ENCODE measurements at places on chromosomes 1 and 21.

GRCh38 chr1:183635099-183635605 lies 431 bp downstream of the ARPC5 start:
- DNase-seq = peak; percentile 51

DNA sequence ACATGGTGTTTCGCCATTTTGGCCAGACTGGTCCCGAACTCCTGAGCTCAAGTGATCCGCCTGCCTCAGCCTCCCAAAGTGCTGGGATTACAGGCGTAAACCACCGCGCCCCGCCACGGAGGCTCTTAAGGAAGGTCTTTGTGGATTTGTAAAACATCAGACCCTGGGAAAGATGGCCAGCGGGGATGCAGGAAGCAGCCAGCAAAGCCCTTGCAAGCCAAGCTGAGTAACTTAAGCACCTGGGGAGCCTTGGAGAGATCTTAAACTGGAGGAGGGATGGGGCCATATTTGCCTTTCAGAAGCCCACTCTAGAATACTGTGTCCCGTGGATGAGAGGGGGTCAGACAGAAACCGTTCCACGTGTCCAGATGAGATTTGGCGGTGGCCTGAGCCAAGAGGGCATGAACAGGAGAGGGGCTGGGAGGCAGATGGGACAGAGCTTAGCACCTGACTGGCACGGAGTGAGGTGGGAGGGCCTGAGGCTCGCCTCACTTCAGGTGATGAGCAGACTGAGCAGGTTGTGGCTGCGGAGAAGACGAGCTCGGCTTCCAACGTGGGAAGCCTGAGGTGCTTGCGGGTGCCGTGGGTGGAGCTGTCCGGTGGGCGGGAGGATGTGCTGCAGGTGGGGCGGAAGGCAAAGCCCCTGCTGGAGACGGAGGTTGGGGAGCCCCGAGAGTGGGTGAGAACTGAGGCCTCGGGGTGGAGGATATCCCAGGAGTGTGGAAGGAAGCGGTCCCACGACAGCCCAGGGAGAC lies 11.7 kb downstream of the C1orf216 start:
- no peak for DNase-seq

GRCh38 chr1:109812691-109813393 lies 49.1 kb upstream of the EPS8L3 start:
- no peak for DNase-seq

DNA sequence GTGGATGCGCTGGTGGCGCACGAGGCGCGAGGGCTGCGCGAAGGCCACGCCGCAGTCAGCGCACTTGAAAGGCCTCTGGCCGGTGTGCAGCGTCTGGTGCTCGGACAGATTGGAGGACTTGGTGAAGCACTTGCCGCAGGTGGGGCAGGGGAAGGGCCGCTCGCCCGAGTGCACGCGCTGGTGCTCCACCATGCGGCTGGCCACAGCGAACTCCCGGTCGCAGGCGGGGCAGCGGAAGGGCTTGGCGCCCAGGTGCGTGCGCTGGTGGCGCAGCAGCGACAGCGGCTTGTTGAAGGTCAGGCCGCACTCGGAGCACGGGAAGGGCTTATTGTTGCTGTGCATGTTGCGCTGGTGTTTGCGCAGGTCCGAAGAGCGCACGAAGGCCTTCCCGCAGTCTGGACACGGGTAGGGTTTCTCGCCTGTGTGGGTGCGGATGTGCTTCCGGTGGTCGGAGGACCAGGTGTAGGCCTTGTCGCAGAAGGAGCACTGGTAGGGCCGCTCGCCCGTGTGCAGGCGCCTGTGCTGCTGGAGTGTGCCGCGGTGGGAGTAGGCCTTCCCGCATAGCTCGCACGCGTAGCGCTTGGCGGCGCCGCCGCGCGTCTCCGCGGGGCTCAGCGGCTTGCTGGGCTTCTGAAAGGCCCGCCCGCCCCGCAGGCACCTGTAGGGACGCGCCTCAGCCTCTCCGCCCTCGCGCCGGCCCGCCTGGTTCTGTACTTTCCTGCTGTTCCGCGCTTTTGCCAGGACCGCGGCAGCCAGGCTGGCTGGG lies 4.7 kb downstream of the ZNF648 start:
- DNase-seq = no peak

- DNase-seq = no peak
These were observed 92.0 kb downstream of the CNIH3 start for GRCh38 chr1:224707843-224708725.

Measured in T47D (cell line).